ENCODE measurements at places on chromosomes 6 and 20. TPM values are rescaled to one million over a fixed set of nuclear protein-coding genes. Genes with fewer than 3 reads are reported as not detected.

PSORS1C2 gene
- total RNA-seq = not detected

ADRM1 gene
- 138 TPM for total RNA-seq

GRCh38 chr6:139311831-139312230, 20.0 kb upstream of the TXLNB start:
- DNase-seq = no peak

DDRGK1 gene
- total RNA-seq = 19.0 TPM

- DNase-seq = peak; percentile 73
Measured at GRCh38 chr6:108588586-108588985, 27.9 kb downstream of the FOXO3 start.

DNA sequence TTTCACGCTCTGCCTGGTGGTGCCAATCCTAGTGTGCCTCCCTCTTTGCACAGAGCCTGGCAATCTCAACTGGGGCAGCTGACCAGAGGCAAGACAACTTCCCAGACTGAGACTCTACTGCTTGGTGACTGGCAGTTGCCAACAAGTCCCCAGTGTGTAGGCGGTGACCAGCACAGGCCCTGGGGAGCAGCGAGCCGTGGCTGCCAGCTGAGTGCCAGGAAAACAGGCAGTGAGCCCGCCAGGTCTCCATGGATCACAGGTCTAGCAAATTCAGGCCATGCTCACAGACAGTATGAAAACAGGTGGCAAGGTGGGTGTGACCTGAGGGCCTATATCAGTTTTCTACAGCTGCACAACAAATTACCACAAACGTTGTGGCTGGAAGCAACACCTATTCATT, 289.9 kb downstream of the KIF16B start:
- DNase-seq = no peak

DNA sequence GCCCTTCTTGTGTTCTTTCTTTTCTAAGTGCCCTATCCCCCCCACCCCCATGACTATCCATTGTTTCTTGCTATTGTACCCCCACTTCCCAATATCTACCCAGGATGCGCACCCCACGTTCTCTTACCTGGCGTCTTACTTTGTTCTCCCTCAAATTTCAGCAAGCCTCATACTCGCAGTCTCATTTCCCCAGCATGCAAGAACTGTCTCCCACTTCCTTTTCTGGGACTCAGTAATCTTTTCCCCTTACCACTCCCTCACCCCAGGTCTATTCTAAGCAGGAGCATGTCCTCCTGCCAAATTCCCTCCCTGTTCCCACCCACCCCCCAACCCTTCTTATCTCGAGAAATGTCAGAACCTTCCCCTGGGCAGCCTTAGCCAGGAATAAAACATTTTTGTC, 1.7 kb upstream of the EHMT2 start:
- no peak for DNase-seq
